ENCODE measurements at places on chromosomes 6 and 20. TPM values are rescaled to one million over a fixed set of nuclear protein-coding genes. Genes with fewer than 3 reads are reported as not detected.

DNA sequence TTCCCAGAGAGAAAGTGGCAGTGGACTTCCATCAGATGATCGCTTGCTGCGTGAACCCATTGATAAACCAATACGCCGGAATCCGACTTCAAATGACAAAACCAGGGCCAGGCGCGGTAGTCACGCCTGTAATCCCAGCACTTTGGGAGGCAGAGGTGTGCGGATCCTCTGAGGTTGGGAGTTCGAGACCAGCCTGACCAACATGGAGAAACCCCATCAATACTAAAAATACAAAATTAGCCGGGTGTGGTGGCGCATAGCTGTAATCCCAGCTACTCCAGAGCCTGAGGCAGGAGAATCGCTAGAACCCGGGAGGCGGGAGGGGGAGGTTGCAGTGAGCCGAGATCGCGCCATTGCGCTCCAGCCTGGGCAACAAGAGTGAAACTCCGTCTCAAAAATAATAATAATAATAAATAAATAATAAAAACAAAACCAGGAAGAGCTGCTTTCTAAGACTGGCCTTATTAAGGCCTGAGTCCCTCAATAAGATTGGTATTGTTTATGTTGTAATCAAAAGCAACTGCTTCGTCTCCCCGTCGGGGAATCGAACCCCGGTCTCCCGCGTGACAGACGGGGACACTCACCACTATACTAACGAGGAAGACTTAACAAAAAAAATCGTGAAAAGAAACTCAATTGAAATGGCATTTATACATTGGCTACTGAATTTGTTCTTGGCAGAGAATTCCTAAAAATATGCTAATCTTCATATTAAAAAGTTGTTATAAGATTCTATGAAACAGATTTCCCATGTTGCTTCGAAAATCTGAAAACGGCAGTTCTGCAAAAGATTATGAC is 110.2 kb upstream of the ZNF184 start:
- no peaks in the 10 kb centered on the region for H3K36me3 ChIP-seq
- peaks cover 5% of the 10 kb centered on the region for H3K27me3 ChIP-seq
- H3K4me3 ChIP-seq: no peak overlapping the region
- DNase-seq: no peak

DNA sequence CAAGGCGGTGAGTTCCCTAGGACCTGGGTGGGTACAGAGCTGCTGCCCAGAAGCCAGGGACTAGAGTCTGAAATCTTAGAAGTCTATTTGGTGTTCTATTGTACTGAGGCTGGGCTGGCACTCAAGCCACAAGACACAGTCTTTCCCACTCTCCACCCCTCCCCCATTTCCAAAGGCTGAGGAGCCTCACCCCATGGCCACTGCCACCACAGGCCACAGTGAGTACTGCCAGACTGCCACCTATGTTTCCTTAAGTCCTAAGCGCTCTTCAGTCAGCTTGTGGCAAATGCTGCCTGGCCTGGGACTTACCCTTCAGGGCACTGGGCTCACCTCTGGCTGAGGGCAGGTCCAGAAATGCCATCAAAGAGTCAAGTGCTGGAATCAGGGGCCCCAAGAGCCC is 469.3 kb downstream of the HAO1 start:
- DNase-seq: no peak
- H3K27me3 ChIP-seq: no peaks in the 10 kb centered on the region
- H3K4me3 ChIP-seq: no peak overlapping the region

DNA sequence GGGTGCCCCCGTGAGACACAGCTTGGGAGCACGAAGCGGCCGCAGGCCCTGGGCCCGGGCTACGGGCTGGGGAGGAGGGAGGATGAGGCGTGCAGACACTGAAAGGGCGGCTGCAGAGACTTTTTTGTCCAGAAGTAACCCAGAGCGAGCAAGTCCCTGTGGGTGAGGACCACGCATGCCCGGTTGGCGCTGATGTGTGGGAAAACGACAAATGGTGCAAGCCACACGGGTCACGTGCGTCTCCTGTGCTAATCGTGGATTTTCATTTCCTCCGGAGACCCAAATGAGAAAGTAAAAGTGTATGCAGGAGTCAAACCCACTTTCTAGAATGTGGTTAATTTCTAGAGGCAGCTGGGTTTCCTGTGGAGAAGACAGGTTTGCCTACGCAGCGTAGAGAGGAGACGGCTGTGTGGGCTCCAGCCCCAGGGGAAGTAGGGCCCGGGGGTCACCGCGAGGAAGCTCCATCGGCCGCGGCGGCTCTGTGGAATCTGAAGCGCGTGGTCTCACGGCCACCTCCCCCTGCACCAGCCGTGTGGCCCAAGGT is 19.0 kb downstream of the DLL1 start:
- DNase-seq: no peak
- no peaks in the 10 kb centered on the region for H3K27me3 ChIP-seq
- H3K36me3 ChIP-seq: no peaks in the 10 kb centered on the region
- H3K4me3 ChIP-seq: peak overlapping the region; percentile 17
- H3K4me1 ChIP-seq: peaks cover 13% of the 10 kb centered on the region

GRCh38 chr20:50876063-50876685 is 55.1 kb downstream of the ADNP start:
- no peaks in the 10 kb centered on the region for H3K27me3 ChIP-seq
- H3K36me3 ChIP-seq: no peaks in the 10 kb centered on the region
- H3K4me1 ChIP-seq: no peaks in the 10 kb centered on the region
- H3K27ac ChIP-seq: no peak overlapping the region

The RNF39 gene
- total RNA-seq: 11.4 TPM

DNA sequence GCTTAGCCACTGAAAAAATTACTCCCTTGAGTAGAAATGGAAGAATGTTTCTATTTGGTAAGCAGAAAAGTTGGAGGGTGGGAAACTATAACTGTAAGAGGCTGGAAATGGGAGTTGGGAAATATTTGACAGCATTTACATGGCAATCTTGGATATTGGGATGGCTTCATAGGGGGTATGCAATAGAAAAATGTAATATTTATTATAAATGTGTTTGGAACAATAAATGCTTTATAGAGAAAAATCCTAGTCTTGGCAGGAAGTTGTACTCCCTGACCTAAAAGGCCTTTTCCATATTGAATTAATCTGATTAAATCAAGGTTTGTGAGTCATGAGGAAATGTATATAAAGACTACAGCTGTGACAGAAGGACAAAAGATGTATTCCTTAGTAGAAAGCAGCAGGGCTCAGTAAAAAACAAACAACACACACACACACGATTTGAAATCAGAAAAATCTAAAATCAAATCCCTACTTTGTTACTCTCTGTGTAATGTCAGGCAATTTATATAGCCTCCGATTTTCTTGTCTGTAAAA is 272.3 kb downstream of the CD109 start:
- no peak overlapping the region for H3K4me3 ChIP-seq
- no peaks in the 10 kb centered on the region for H3K27me3 ChIP-seq
- H3K36me3 ChIP-seq: no peaks in the 10 kb centered on the region
- DNase-seq: no peak
- no peak overlapping the region for H3K27ac ChIP-seq

DNA sequence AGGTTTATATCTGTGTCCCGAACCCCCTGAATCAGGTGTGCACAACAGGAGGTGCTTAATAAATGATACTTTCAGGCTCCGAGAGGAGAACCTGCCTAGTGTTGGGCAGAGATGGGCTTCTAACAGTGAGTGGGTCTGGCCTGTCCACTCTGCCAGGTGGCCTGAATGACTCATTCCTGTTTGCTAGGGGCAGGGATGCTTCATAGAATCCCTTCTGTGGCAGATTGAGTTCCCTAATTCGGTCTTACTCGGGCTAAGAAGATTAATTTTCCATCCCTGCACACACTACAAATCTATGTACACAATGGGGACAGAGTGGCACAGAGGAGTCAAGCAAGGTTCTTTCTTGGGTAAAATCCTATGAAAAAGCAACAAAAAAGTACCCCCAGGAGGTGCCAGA is 19.8 kb downstream of the SDC4 start:
- H3K4me3 ChIP-seq: no peak overlapping the region
- peaks cover 31% of the 10 kb centered on the region for H3K4me1 ChIP-seq
- no peak for DNase-seq

The ZNF451 gene
- 28.1 TPM for total RNA-seq

DNA sequence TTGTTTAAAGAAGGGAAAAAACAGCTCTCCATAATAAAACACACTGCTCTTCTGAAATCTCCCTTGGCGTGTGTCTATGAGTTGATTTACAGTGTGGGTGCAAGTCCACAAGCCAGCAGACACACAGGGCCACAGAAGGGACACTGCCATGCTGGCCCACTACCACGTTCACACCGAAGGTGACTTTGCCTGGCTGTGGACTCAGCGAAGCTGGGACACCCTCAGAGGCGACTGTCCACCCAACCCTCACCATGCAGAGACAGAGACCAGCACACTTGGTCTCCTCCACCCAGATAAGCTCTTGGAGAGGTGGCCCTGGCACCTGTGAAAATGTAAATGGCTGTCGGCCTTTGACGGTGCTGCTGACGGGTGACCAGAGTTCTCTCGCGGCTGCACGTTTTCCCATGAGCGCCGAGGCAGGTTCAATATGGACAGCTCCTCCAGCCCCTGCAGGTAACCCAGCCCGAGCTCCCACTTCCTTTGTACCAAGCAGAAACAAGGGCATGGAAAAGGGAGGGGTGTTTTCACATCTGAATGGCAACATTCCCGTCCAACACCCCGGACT is 78.0 kb downstream of the YTHDF1 start:
- no peaks in the 10 kb centered on the region for H3K4me1 ChIP-seq
- H3K27me3 ChIP-seq: no peaks in the 10 kb centered on the region
- no peak for DNase-seq
- no peak overlapping the region for H3K4me3 ChIP-seq

DNA sequence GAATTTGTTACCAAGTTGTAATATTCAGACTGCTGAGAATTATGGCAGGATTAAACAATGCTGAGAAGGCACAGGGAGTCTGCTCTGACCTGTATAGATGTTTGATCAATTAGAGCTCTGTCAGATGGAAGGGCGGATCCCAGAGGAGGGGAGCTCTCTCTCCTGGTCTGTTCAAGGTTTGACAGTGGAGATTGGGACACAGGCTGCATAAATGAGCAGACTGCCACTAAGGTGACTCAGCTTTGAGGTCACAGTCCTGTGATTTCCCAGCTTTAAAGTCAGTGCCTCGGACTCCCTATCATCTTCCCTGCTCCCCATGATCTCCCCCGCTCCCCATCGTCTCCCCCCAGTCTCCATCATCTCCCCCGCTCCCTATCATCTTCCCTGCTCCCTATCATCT is 59.2 kb upstream of the SLC22A23 start:
- peaks cover 25% of the 10 kb centered on the region for H3K4me1 ChIP-seq
- DNase-seq: no peak
- H3K27ac ChIP-seq: no peak overlapping the region
- H3K4me3 ChIP-seq: no peak overlapping the region

The NR2E1 gene
- total RNA-seq: not detected

The RBPJL gene
- total RNA-seq: not detected

GRCh38 chr6:89984926-89985750 is 90.9 kb downstream of the GJA10 start:
- H3K27me3 ChIP-seq: no peaks in the 10 kb centered on the region
- H3K4me3 ChIP-seq: no peak overlapping the region
- H3K36me3 ChIP-seq: no peaks in the 10 kb centered on the region
- DNase-seq: no peak

- no peak overlapping the region for H3K4me3 ChIP-seq
- H3K27ac ChIP-seq: no peak overlapping the region
- H3K27me3 ChIP-seq: no peaks in the 10 kb centered on the region
- DNase-seq: no peak
- no peaks in the 10 kb centered on the region for H3K36me3 ChIP-seq
- no peaks in the 10 kb centered on the region for H3K4me1 ChIP-seq
Observed at GRCh38 chr20:9974324-9974723, 60.5 kb upstream of the ANKEF1 start.

GRCh38 chr6:111269401-111269970 is 182.2 kb downstream of the SLC16A10 start:
- no peak for DNase-seq
- no peaks in the 10 kb centered on the region for H3K27me3 ChIP-seq
- no peaks in the 10 kb centered on the region for H3K36me3 ChIP-seq
- no peak overlapping the region for H3K27ac ChIP-seq

- H3K27ac ChIP-seq: no peak overlapping the region
- no peaks in the 10 kb centered on the region for H3K27me3 ChIP-seq
- H3K4me3 ChIP-seq: no peak overlapping the region
Observed at GRCh38 chr20:41861772-41862422, 243.7 kb upstream of the CHD6 start.

The POU3F2 gene
- not detected for total RNA-seq

The ARHGAP40 gene
- total RNA-seq: 12.5 TPM

DNA sequence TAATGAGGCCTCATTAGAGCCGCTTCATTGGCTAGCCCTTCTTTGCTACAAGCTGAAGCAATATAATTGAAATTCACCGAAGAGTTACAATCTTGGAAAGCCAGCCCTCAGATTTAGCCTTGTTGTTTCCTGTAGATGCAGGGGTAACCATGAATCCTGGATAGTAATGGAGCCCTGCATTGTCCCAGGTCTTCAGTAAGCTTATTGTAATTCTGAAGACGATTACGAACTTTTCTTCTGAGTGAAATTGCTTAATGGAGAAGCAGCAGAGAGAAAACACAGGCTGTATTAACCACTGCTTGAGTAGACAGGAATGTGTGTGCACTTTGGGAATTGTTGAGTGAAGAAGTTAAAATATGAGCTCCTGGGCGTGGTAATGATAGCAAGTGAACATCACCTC is 26.3 kb upstream of the NAA20 start:
- H3K27me3 ChIP-seq: no peaks in the 10 kb centered on the region
- H3K27ac ChIP-seq: no peak overlapping the region
- H3K4me1 ChIP-seq: peaks cover 56% of the 10 kb centered on the region
- no peak for DNase-seq
- no peaks in the 10 kb centered on the region for H3K36me3 ChIP-seq

DNA sequence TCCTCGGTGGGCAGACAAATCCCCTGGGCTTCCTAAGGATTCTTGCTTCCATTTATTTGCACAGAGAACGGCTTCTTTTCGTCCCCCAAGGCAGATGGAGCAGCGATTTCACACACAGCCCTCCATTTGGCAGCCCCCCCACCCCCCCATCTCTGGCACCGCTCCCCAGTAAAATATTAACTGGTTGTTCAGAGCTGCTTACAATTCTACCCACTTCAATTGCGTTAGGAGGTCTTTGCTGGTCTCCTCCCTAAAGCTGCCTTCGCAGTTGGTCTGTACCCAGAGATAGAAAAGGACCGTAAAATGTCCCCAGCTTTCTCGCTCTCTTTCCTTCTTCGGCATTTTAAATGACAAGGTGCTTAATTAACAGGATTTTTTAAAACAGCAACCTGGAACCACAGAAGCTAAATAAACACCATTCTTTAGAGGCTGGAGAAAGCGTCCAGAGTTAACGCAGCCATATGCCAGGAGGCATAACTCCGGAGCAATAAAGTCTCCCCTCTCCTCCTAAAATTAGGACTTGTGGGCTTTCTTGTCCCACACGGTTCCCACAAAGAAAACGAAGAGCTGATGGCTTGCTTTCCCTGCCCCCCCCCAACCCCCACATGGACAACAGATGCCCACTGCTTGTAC is 1.7 kb upstream of the ZMYND8 start:
- no peaks in the 10 kb centered on the region for H3K27me3 ChIP-seq
- DNase-seq: no peak
- H3K4me3 ChIP-seq: peak overlapping the region; percentile 47
- H3K36me3 ChIP-seq: no peaks in the 10 kb centered on the region
- H3K27ac ChIP-seq: peak overlapping the region; percentile 97

- H3K27ac ChIP-seq: no peak overlapping the region
- no peak for DNase-seq
- no peak overlapping the region for H3K4me3 ChIP-seq
- H3K4me1 ChIP-seq: no peaks in the 10 kb centered on the region
- H3K27me3 ChIP-seq: peaks cover 17% of the 10 kb centered on the region
- H3K36me3 ChIP-seq: no peaks in the 10 kb centered on the region
Observed at GRCh38 chr6:165678429-165678828, 15.4 kb upstream of the PDE10A start.

The CNR1 gene
- total RNA-seq: 0.79 TPM

The LBP gene
- total RNA-seq: not detected

The SSTR4 gene
- total RNA-seq: not detected
